Myocyte (in vitro differentiated cells): ENCODE measurements at places on chromosomes 12 and 14.

- no peak for DNase-seq
Observed at GRCh38 chr12:65853489-65854157, 29.3 kb downstream of the HMGA2 start.

DNA sequence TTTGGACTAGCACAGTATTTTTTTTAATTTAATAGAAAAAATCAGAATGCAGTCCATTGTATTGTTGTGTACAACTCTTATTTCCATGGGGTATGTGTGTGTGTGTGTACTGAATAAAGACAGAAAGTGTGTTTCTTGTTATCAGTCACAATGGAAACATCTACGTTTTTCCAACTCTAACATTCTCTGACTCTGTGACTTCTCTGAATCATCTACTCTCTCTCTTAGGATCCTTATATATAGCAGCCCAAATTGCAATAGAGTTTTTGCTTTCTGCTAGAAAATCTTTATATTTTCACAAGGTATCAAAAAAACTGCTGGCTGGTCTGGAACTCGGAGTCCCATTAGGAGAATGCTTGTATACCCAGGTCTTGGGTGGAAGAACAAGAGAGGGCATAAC lies 138.9 kb upstream of the ARID2 start:
- DNase-seq = no peak

DNA sequence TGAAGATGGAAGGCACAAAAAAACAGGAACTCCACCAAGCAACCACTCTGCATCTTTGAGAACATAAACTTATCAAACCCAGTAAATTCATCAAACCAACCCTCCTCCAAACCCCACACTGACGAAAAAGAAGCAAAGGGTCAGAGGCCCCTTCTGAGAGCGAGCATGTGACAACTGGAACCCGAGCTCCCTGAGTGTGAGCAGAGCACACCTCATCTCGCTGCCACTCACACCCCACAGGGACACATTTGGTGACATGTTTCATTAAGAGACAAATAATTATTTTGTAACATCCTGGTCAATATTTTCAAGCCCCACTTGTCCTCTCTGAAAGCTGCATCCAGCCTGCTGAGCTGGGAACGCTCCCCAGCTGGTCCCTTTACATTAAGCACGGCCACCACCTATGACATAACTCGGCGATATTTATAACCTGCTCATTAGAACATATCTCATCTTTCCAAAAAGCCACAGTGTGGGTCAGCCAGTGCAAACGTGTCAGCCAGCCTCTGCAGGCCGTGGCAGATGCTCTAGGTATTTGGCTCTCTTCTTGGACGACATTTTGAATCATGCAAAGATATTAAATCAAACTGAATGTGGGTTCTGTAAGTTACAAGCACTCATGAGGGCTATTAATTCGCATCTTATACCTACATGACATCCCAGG lies 120.1 kb downstream of the TTC7B start:
- no peak for DNase-seq

GRCh38 chr14:69712599-69713088 lies 54.3 kb upstream of the SRSF5 start:
- DNase-seq = peak; percentile 64

DNA sequence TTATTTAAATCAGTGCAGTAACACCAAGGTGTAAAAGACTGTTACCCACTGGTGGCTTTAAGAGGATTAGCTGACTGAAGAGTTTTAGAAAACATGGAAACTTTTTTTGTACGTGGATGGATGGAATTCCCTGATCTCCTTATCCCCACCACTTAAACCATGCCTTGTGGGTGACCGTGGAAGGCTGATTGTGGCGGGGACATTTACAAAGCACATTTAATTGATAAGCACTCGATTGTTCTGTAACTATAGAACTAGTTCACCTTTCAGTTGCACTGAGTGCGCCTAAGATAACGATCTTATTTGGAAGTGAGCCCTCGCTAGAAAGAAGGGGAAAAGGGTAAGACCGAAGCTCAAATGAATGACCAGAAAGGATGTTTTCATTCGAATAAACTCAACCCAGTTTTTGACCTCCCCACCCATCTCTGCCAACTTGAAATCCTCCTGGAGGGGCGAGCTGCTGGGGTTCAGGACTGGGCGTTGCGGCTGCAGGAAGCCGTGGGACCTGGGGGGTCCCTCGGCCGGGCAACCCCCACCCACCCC lies 688 bp upstream of the RASSF3 start:
- DNase-seq = peak; percentile 29

DNA sequence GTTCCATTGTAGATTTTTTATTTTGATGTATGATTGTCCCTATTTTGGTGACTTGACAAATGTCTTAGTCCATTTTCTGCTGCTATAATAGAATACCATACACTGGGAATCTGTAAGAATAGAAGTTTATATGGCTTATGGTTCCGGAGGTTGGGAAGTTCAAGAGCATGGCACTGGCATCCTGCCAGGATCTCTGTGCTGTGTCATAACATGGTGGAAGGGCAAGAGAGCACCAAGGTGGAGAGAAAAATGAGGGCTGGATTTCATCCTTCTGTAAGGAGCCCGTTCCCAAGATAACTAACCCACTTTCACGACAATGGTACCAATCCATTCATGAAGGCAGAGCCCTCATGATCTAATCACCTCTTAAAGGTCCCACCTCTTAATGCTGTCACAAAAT lies 176.7 kb downstream of the TMEM132D start:
- no peak for DNase-seq

GRCh38 chr12:124497039-124497438 lies 70.4 kb downstream of the NCOR2 start:
- no peak for DNase-seq

DNA sequence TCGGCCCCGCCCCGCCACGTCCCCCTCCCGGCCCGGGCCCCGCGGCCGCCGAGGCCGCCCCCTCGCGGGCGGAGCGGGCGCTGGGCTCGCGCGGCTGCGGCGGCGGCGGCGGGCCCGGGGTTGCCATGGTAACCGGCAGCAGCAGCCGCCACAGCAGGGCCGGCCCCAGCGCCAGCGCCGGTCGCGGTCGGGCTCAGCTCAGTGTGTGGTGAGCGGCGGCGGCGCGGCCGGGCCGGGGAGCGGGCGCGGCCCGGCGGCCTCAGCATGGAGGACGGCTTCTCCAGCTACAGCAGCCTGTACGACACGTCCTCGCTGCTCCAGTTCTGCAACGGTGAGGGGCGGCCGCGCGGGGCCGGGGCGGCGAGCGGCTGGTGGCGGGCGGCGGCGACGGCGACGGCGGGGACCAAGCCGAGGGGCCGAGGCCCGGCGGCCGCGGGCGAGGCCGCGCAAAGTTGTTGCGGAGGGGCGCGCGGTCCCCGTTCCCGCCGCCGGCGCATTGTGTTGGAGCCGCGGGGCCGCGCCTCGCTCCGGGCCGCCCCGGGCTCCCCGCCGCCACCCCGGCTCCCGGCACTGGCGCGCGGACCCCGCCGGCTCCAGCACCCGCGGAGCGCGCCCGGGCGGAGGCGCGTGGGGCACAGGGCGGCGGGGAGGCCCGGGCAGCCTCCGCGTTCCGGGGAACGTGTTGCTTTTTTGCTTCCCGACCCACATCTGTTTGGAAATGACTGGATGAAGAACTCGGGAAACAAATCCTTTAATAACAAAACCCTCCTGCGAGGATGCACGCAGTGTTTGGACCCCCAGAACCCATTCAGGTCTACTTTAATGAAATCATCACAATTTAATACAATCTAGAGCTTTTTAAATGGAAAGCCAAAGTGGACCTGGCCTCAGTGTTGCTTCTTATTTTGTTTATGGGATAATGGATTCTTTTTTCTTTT lies at the start of gene EML1:
Gene EML1 (plus strand): TSS at position 201 of the 938 bp plus-strand sequence. CDS start 64 bp downstream, at position 265.
- DNase-seq = peak; percentile 82

DNA sequence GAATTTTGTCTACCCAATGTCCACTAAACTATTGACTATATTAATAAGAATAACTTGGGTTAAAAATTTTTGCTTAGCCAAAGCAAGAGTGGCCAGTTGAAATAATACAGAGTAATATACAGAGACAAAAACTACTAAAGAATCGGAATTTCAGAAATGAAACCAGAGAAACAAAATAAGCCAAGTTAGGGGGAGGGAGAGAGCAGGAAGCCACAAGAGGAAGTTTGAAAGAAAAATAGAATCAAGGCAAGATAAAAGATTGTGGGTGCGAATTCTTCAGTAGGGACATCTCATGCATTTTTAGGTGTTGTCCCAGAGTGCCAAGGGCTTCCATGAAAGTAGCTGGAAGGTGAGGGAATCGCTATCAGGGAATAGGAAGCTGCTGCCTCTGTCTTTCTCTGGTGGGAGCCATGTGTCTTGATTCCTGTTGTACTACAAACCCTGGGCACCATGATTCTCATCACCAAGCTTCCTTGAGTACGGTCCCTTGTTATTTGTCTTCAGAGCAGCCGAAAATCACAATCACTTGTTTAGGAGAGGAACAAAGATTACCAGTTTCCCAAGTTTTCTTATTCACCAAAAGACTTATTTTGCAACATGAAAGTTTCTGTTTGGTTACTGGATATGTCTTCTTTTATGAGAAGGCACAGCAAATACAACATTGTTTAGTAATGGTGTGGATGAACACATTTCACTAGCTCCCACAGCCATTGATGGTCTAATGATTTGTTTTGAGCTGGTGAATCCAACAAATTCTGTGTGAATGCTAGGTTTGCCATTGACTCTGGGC lies 16.7 kb downstream of the NEUROD4 start:
- no peak for DNase-seq

- DNase-seq = peak; percentile 73
Observed at GRCh38 chr14:64510825-64511671, 6.5 kb downstream of the ZBTB1 start.

GRCh38 chr12:45909041-45909713 lies 81.2 kb downstream of the SCAF11 start:
- no peak for DNase-seq

GRCh38 chr14:63510538-63510937 lies 32.6 kb downstream of the PPP2R5E start:
- no peak for DNase-seq

DNA sequence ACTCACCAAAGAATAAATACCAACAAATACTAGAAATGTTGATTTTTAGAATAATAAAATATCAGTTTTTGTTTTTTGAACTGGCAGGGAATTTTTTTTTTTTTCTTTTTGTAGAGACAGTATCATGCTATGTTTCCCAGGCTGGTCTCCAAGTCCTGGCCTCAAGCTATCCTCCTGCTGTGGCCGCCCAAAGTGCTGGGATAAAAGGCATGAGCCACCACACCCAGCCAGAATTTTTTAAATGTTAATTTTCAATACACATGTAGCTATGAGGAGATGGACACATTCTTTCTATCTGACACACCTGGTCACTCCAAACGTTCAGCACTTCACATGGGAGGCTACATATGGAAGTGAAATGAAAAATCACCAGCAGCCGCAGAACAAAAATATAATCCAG lies 126.8 kb downstream of the ETV6 start:
- DNase-seq = no peak

- DNase-seq = no peak
Observed at GRCh38 chr12:42237853-42238239, 202 bp downstream of the YAF2 start.

DNA sequence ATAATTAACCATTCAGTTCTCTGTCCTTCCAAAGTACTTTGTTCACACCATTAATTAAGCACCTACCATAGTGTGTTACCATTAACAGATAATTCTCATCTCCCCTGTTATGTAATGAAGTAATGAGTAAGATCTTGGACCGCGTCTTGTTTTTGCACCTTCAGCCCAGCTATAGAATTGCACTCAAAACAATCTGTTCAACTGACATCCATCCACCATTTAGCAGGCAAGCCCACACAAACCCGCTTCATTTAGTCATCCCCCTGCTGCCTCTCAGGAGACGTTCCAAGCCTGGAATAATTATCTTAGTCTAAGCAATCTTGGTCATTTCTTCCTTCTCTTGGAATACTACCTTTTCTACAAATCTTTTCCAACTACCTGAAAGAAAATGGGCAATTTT lies 74.4 kb downstream of the DUSP16 start:
- no peak for DNase-seq

- DNase-seq = no peak
Observed at GRCh38 chr12:101743724-101744472, 4.6 kb upstream of the SYCP3 start.

DNA sequence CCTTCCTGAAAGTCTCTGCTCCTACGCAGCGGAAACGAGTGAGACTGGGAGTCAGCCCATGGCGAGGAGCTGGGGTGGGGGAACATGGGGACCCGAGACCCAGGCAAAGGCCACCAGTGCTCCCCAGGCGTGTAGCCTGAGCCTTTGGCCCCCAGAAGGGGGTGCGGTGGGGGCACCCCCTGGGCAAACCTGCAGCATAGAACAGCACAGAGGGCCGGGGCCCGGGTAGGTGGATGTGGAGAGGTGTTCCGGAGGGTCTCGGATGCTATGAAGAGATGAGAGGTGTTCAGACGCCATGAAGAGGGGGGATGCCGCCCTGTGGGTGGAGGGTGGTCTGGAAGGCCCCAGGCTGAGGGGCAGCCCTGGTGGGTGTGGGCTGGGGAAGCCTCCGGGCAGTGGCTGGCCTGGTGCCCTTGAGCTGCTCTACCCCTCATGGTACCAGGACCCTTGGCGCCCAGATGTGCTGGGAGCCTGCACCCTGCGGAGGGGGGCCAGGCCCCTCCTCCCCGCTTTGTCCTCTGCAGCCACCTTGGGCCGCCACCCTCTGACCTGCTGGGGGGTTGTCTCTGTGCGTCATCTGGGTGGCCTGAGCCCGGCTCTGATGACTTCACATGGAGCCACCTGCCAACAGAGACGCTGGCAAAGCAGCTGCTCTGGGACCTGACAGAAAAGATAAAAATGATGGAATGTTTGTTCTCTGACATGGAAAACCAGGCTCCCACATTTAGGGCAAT lies 83.4 kb downstream of the KIF26A start:
- no peak for DNase-seq

DNA sequence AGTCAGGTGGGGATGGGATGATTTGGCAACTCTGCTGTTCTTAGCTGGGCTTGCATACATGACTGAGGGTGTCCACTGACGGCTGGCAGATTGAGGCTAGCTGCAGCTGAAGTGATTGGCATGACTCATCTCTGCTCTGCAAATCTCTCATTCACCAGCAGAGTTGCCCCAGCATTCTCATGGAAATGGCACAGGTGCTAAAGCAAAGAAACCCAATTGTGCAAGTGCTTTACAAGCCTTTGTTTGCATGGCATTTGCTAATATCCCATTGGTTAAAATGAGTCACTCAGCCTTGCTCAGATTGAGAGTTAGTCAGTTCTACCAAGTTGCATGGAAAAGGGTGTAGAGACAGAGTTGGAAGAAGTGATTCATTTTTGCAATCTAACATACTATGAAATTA lies 389.7 kb upstream of the FAR2 start:
- DNase-seq = peak; percentile 14

GRCh38 chr12:102722147-102722546 lies 194.9 kb downstream of the PAH start:
- DNase-seq = no peak

- peak; percentile 87 for DNase-seq
Observed at GRCh38 chr12:538731-539539, 79.2 kb downstream of the B4GALNT3 start.

GRCh38 chr12:62859321-62859737 lies 75.6 kb downstream of the PPM1H start:
- DNase-seq = no peak

GRCh38 chr12:120196363-120196762 lies 1.8 kb upstream of the GCN1 start:
- no peak for DNase-seq

DNA sequence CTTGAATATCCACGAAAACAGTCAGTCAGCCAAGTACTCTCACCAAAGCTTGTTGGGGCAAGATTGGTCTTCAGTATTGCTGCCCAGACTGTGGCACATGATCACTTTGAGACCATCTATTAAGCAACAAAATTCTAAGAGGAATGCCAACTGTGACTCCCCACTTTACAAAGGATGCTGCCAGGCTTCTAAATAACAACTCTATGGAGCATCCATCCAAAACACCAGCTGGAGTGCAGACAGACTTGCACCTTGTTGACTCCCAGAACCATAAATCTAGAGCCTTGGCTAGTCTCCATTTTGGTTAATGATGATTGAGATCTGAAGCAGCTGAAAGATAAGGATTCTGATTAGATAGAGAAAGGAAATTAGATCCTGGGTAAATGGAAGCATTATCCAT lies 132.8 kb downstream of the DIO2 start:
- DNase-seq = no peak
